ENCODE measurements at places on chromosomes 11 and 22.
A peak's percentile ranks its signal among the peaks of the same experiment; 100 is the strongest.

- peak; percentile 47 for DNase-seq
Observed at GRCh38 chr22:39514373-39514973, 5.9 kb upstream of the ATF4 start.

DNA sequence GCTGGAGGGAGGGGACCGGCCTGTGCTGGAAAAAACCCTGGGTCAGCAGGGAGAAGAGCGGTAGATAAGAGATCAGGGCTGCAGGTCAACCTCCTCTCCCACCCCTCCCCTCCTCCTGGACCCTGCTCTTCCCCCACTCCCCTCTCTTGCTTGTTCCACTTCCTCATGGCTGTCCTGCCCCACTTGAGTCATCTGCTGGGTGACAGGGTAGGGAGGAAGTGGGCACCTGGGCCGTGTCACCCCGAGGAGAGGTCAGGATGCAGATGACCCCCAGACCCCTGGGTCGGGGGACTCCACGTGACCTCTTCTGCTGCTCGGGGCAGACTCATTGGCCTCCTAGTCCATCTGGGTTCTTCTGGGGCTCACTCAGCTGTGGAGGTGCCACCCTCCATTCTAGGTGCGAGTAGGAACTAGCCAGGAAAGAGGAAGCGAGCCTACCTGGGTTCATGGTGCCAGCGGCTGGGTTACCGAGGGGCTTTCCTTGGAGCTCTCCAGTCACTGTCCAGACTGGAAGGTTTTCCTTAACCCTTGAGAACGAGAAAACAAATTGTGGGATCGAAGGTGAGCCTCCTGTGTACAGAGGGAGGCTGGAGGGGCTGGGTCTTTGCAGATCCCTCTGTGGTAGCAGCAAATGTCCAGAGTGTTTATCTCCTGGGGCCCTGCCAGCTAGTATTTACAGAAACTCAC is 6.5 kb downstream of the APOL2 start:
- no peak for DNase-seq

GRCh38 chr22:41557401-41558240 is 3.2 kb upstream of the CSDC2 start:
- no peak for DNase-seq

DNA sequence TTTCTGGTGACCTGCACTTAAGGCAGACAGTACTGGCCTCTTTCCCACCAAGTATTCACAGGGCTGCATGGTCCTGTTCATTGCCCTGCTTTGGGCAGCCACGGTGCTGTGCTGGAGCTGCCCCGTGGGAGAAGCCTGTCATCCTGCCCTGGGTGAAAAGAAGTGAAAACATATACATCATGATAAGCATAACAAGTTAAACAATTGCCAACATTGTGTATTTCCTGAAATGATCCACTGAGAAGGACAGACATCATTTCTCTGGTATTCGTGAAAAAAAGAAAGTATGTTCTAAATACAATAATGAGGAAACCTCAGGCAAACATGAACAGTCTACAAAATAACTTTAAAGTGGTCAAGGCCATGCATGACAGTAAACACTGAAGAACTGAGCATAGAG is 393.1 kb downstream of the TMEM135 start:
- no peak for DNase-seq
